ENCODE measurements at places on chromosomes 5 and 9. TPM values are rescaled to one million over a fixed set of nuclear protein-coding genes. Genes with fewer than 3 reads are reported as not detected.

KCTD16 gene
- 0.34 TPM for total RNA-seq

FGF10 gene
- 0.32 TPM for total RNA-seq

DNA sequence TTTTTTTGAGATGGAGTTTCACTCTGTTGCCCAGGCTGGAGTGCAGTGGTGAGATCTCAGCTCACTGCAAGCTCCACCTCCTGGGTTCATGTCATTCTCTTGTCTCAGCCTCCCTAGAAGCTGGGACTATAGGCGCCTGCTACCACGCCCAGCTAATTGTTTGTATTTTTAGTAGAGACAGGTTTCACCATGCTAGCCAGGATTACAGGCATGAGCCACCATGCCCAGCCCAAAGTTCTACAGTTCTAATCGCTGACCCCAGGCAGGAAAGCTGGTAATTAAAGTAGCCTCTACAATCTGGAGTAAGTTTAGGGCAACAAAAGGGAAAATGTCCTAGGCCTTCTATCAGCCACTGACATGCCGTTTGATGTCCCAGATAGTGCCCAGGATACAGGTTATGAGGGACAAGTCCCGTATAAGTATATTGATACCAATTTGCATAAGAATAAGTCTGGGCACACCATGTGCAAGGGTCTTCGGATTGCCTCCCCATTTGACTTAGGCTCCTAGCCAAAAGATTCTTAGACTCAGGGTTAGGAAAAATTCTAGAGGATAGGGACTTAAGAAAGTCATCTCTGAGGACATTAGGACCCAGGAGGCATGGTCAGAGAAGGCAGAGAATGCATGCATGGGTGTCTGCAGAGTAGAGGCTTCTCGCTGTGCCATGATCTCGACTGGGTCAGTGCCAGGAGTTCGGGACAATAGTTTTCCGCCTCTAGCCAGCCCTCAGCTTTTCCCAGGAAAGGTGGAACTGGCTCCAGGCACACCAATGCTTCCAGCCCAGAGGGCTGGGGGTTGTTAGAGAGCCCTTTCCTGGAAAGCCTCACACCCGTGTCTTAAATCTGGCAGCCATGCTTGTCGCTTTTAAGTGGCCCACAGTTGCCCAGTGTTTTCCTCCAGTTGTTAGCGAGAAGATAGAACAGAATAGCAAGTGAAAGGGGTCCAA is 1111.1 kb downstream of the TAF11L14 start:
- no peaks in the 10 kb centered on the region for H3K27me3 ChIP-seq
- H3K27ac ChIP-seq = no peak overlapping the region
- no peak overlapping the region for H3K4me3 ChIP-seq

- no peak overlapping the region for H3K27ac ChIP-seq
- no peaks in the 10 kb centered on the region for H3K27me3 ChIP-seq
- no peak overlapping the region for H3K4me3 ChIP-seq
- H3K36me3 ChIP-seq = no peaks in the 10 kb centered on the region
Observed at GRCh38 chr9:85147046-85147640, 477.6 kb downstream of the NTRK2 start.

GRCh38 chr5:110549301-110549700 is 177.2 kb downstream of the TMEM232 start:
- H3K27ac ChIP-seq = no peak overlapping the region
- H3K4me3 ChIP-seq = no peak overlapping the region
- H3K4me1 ChIP-seq = peaks cover 11% of the 10 kb centered on the region
- H3K27me3 ChIP-seq = no peaks in the 10 kb centered on the region

DNA sequence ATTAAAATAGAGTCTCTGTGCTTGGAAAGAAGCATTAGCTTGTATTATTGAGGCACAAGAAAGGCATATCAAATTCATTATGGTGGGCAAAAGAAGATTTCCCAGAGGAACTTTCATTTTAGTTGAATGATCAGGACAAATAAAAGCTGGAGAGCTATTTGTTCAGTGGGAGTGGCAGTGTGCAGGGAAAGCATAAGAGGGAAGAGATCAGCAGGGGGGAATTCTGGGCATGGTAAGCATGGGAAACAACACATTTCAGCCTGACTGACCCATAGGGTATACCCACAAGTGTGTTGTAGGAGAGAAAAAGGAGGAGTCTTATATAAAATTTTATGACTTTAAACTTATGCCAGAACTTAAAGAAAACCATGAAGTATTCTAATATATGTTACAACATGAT is 167.7 kb upstream of the RASA1 start:
- H3K27me3 ChIP-seq = no peaks in the 10 kb centered on the region
- no peak overlapping the region for H3K4me3 ChIP-seq
- H3K36me3 ChIP-seq = no peaks in the 10 kb centered on the region
- no peaks in the 10 kb centered on the region for H3K4me1 ChIP-seq
- no peak overlapping the region for H3K27ac ChIP-seq
- no peak for DNase-seq

GRCh38 chr5:1172670-1173404 is 28.6 kb upstream of the SLC6A19 start:
- DNase-seq = no peak
- peaks cover 2% of the 10 kb centered on the region for H3K4me1 ChIP-seq
- H3K27me3 ChIP-seq = peaks cover 3% of the 10 kb centered on the region
- H3K36me3 ChIP-seq = no peaks in the 10 kb centered on the region
- no peak overlapping the region for H3K4me3 ChIP-seq
- H3K27ac ChIP-seq = no peak overlapping the region

Measured in WTC11 (cell line).